Urothelium cell line (cell line): ENCODE measurements at places on chromosomes 12 and 14.

DNA sequence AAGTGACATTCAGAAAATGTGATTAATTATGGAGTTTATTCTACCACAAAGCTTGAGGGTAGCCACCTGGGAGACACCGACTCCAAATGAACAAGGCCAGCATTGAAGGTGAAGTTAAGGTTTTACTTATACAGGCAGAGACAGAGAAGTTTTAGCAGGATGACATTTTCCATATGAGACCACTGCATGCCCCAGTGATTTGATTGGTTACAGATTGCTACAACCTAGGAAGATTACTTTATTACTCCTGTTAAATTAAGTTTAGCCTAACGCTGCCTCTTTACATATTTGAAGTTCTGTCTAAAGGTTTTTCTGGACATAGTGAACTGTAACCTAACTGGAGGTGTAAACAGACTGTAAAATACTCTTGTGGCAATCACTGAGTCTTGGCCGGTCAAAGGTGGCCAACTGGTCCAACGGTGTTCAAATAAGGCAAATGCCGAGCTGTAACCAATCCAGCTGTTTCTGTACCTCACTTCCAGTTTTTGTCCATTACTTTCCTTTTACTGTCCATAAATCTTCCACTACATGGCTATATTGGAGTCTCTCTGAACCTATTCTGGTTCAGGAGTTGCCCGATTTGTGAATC is 57.2 kb downstream of the RIN3 start:
- DNase-seq: no peak

GRCh38 chr12:132711080-132711843 is 620 bp downstream of the PGAM5 start:
- DNase-seq: peak; percentile 37

DNA sequence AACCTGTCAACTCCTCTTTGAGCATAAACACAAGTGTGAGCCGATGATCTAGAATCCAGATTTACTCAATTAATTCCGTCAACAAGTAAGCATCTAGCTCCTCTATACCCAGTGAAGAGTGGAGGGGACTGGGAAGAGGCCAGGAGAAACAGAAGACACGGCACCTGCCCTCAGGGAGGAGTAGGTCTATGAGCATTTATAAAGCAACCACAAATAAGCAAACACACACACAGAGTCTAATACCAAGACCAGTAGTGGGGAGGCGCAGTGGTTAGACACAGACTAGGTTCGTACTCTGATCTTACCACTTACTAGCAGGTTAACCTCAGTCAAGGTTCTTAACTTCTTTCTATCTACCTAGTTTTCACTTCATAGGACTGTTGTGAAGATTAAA is 5.9 kb upstream of the FOXN3 start:
- DNase-seq: no peak

DNA sequence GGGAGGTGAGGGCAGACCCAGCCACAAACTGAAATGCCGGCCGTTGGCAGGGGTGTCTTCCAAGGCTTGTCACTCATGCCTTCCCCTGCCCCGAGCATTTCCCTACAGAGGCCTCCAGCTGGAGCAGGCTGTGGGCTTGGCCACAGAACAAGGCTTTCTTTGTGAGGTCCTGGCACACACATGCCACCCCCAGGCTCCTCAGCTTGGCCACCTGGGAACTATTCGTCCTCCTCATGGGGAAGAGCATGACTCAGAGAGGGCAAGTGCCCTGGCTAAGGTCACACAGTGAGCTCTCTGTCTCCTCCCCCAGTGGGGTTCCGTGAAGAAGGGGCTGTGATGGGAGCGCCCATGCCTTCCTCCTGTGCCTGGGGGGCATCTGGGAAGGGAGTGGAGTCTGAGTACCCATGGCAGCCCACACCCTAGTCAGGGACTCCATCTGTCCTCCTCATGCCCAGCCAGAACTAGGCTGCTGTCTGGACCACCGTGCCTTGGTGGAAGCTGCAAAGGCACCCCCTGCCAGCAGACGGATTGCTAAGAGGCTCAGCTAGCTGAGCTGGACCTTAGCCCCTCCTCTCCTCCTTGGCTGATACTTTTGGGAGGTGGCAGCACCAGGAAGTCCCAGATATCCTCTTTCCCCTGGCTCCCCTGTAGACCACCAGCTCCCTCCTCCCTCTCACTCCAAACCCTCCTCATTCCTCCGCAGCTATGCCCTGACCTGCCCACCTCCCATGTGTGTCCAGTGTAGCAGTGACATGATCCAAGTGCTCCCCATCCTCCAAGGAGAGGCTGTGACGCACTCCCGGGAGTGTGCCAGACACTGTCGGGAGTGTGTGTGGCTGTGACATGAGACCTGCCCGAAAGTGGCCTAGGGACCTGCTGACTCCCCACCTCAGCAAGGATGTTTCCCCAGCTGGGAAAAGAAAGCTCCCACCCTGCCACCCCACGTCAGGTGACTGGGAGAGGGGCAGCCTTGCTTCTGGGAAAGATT is 21.4 kb downstream of the ABCB9 start:
- DNase-seq: peak; percentile 89

DNA sequence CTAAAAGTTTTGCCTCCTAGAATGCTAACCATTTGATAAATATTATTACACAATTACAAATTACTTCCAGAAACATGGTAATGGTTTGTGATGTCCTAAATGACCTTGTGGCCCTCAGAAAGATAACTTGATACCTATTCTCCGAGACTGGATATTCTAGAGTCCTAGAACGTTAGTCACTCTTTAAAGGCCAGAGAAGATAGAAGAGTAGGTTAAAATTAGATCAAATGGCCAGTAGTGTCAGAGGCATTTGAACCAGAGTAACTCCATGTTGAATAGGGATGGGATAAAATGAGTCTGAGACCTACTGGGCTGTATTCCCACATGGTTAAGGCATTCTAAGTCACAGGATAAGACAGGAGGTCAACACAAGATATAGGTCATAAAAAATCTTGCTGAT is 96.6 kb upstream of the ADAMTS20 start:
- no peak for DNase-seq

- no peak for DNase-seq
Observed at GRCh38 chr14:93319494-93319893, 13.3 kb downstream of the BTBD7 start.

DNA sequence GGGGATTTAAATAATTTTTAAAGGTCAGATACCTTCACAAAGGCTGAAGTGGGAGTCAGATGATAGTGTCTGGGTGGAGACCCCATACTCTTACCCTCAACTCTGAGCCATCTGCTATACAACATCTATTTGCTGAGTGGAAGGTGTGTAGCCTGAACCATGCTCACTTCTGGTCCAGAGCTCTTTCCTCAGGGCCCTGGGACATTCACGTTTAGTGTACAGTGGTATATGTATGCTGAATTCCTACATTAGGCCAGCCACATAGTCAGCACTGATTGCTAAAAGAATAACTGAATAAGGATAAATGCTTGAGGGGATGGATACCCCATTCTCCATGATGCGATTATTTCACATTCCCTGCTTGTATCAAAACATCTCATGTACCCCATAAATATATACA is 107.3 kb downstream of the KIF26A start:
- DNase-seq: no peak

DNA sequence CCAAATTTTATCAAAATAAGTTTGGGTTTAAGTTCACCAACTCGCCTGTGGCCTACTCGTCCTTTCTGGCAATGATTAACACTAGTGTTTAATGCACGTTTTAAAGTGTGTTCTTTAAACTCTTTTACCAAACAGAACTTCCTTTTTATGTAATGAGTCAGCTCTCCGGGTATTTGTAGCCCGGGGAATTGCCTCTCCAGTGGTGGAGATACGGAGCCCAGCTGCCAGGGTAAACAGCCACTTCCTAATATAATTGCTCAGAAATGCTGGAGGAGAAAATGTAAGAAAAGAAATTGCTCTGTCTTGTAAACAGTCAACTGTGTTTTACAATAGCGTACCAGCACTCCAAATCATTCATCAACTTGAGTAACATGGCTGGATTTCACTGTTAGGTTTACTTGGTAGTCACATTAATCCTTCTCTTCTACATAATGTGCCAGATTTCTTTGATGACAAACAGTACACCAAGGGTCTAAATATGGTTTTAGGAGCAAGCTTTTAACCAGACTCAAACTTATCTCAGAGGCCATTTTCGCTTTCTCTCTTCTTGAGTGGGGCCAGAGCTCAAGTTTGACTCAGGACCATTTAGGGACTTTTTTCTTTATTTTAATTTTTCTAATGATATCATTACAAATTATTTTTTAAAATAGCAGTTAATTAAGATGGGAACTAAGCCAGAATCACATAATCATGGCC is 101.2 kb upstream of the SLC38A2 start:
- DNase-seq: peak; percentile 69

DNA sequence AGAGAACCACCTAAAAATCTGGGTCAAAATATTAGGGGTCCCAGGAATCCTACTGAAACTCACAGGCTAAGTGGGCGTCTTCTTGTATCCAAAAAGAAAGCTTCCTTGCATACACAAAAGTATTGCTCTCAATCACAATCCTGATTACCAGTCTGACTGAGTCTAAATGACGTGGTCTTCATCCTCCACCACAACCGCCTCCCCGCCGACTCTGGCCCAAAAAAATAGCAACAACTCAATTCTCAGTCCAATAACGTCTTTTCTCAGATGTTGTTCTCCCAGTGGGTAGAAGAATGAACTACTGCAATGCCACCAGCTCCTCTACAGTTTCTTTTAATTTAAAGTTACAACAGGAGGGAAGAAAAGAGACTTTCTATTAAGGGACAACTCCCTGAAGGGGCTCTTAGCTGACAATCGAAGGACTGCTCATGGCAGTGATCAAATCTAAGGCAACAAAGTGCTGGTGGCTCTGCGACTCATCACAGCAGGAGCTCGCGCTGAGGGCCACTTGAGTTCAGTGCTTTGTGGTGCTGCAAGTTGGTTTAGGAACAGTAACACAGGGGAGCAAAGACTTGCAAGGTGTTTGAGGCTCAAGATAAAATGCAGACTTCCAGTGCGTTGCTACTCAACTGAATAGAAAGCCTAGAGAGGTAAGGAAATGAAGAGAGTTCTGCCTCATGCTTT is 394.1 kb downstream of the BCAT1 start:
- DNase-seq: no peak

- DNase-seq: peak; percentile 21
Observed at GRCh38 chr12:12724421-12725085, 7.4 kb downstream of the CDKN1B start.

- DNase-seq: no peak
Observed at GRCh38 chr12:16763901-16764300, 157.9 kb upstream of the LMO3 start.

GRCh38 chr12:70692681-70693288 is 55.6 kb upstream of the PTPRB start:
- peak; percentile 22 for DNase-seq

DNA sequence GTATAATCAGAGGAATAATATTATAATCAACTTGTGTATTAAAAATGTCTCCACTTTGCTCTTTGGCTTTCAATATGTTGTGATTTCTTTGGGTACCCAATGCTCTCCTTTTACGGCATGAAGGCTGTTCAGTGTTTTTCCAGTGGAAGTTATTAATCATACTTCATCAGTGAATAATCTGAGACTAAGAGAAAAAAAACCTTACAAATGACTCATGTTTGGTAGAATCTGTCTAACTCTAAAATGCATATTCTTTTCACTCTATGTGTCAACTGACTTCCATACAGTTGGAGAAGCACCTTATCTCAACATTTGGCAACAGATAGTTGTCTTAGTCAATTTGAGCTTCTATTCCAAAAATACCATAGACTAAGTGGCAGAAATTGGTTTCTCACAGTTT is 82.2 kb downstream of the PTPRO start:
- DNase-seq: no peak

- peak; percentile 13 for DNase-seq
Observed at GRCh38 chr14:82067221-82067875, 533.7 kb upstream of the SEL1L start.

- no peak for DNase-seq
Observed at GRCh38 chr12:80381121-80381520, 62.9 kb upstream of the PTPRQ start.

GRCh38 chr12:27673101-27673718 is 23.0 kb upstream of the REP15 start:
- no peak for DNase-seq

DNA sequence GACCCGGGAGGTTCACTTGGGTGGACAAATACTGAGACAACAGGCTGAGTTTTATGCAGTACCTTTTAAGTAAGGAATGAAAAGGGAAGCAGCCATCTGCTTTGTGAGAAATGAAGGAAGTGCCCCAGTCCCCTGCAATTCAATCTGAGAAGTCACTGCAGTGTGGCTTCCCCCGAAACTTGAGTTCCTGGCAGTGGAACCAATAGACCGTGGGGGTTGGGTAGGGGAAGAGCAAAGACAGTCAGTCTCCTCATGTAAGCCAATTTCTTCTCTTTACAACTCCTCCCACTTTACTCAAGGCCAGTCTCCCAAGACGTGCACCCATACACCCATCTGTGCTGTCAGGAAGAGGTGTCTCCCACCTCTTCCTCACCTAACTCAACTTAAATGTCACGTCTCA is 206.5 kb downstream of the BCAT1 start:
- DNase-seq: no peak

- DNase-seq: no peak
Observed at GRCh38 chr12:3243376-3244084, 166.4 kb downstream of the TSPAN9 start.

DNA sequence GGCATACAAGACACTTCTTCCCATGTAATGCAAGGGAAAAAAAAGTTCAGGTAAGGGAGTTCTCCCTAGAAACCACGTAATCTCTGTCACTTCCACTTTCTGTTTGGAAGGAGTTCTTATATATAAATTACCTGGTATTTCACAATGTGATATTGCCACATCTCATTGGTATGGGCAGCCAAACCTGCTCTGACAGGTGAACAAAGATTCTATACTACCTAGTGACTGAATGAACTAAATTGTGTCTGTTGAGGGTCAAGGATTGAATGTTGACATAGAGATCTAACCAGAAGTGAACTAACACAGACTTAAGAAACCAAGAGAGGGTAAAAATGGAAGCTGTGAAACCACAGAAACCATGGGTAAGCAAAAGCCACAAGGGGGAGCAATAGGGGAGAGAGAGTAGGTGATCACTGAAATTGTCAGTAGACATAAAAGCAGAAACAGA is 161.3 kb downstream of the RPL10L start:
- peak; percentile 18 for DNase-seq

- DNase-seq: no peak
Observed at GRCh38 chr14:33732175-33732574, 218.7 kb downstream of the EGLN3 start.

DNA sequence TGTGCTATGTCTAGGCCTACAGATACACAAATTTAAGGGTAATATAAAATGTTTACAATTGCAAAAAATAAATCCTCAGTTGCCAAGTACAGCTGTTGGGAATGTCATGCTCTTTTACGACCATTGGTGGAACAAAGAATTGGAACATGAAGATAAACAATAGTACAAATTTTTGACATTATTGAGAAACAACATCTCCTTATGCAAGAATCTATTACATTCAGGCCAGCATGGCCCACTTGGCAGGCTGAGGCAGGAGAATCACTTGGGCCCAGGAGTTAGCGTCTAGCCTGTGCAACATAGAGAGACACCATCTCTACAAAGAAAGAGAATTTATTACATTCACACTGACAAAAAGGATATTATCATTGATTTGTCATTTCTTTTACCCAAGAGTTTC is 135.9 kb upstream of the NTF3 start:
- no peak for DNase-seq
